Choroid plexus epithelial cell (primary cell): ENCODE measurements at places on chromosomes 1 and 21.

DNA sequence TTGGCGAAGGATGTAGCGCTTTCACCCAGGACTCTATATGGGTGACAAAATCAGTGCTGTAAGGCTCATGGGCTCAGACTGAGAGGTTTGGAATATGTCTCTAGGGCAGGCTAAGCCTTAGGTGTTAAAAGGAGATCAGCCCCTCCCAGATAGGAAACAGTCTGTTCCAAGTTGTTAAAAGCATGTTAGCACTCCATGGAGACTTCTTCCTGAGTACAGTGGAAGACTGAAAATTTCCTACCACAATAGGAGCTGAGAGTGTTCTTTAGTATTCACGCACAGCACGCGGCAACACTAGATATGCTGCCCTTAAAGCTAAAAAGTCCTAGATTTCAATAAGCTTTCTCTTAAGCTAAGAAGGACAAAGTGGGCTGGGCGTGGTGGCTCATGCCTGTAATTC is 122.1 kb downstream of the TRABD2B start:
- DNase-seq = no peak

- no peak for DNase-seq
Observed at GRCh38 chr1:2112280-2112701, 62.1 kb downstream of the PRKCZ start.

GRCh38 chr1:155254714-155255242 is 505 bp downstream of the ENTREP3 start:
- DNase-seq = no peak

GRCh38 chr1:23615423-23615822 is 56.1 kb upstream of the ID3 start:
- no peak for DNase-seq

DNA sequence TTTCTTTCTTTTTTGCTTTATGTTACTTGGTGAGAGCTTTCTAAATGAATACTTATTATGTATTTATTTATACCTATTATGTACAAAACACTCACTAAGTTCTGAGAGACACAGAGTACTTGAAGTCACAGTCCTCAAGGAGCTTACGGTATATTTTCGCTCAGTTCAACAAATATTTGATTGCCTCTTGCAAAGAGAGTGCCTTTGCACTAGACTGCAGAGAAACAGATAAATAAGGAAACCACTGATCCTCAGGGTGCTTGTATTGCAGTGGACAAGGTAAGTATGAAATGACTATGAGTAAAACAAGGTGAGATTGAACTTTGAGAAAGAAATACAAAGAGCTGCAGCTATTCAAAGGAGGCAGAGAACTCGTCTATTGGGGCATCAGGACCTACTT is 123.3 kb downstream of the C1orf21 start:
- DNase-seq = no peak

DNA sequence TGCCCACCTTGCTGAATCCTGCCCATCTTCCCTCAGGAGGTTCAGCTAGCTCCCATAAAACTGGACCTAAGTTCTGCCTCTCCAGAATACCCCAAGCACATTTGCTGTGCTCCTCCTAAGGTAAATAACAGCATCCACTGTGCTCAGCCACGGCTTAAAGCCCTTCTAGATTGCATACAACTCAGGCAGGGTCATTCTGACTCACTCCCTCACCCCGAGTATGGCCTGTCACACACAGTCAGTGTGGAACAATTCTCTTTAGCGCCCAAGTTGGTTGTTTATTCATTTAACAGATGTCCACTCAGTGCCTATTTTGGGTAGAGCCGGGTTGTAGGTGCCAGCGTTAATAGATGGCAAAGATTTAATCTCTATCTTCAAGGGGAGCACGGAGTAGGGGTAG is 147.5 kb upstream of the EDN2 start:
- DNase-seq = peak; percentile 47

DNA sequence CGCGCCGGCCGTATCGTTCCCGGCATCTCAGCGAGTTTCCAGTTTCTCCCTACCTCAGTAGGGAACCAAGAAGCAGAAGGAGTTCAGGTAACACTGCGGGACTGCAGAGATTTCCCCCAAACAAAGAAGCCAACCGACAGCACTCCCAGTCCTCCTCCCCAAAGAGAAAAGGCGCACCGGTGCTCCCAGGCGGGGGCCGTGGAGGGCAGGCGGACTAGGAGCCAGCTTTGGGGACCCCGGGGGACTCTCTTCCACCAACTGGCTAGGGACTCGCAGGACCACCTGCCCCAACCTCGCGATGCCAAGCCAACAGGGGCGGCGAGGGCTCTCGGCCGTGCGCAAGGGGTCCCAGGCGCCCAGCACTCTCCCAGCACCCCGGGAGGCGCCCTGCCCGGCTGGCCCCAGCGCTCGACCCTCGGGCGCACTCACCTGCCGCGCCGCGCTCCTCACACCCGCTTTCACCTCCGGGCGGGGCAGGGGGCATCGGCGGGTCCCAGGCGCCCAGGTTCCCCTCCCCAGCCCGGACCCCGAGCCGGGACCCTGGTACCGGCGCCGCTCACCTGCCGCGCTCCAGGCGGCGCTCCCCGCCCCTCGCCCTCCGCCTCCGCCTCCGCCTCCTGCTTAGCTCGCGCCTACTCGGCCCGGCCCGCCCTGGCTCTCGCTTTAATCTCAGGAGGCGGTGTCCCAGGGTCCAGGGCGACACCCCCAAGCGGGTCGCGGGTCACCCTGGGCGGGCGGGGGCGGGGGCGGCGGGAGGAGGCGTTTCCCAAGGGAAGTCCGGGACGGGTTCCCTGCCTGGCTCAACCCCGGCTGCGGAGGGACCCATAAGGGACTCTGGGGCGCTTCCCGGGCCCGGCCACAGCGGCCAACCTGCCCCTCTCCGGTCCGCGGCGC is at the start of gene TMPRSS2:
TMPRSS2 (minus strand) TSS at position 638 of the 894 bp plus-strand sequence. CDS start 10,025 bp downstream, outside the sequence.
- no peak for DNase-seq

- DNase-seq = no peak
Observed at GRCh38 chr1:24954631-24955030, 24.6 kb upstream of the RUNX3 start.

DNA sequence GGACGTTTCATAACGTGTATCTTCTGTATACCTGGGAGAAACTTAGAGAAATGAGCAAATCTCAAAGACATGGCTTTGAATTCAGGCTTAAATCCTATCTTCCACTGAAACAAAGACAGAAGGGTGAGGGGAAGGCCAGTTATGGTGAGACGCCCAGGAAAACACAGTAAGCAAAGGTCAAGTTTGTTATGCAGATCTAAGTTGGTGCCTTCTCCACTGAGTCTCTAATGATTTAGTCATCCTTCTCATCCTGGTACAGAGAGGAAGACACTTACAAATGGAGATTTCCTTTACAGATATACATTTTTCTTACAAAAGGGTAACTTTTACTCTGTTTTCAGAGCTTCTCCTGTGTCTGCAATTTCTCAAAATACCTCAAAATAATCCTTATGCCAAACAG is 64.4 kb downstream of the MAP3K7CL start:
- DNase-seq = peak; percentile 82

- DNase-seq = no peak
Observed at GRCh38 chr1:214146523-214146922, 134.4 kb upstream of the SMYD2 start.

DNA sequence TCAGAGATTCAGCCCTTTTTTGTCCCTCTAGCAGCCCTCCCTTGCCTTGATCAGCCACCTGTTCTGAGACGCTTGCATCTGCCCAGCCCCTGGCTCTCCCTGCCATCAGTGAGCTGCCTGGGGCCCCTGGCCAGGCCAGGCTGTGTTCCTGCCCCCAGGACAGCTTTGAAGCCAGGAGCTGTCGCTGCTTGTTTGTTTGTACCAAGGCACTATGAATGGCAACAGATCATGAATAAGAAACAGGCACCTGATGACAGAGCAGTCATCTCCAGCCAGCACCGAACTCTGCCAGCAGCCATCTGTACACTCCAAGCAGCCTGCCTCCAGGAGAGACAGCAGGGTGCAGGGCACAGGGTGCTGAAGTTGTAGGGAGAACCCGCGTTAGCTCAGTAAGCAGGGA is 8.1 kb upstream of the VWA5B1 start:
- no peak for DNase-seq

DNA sequence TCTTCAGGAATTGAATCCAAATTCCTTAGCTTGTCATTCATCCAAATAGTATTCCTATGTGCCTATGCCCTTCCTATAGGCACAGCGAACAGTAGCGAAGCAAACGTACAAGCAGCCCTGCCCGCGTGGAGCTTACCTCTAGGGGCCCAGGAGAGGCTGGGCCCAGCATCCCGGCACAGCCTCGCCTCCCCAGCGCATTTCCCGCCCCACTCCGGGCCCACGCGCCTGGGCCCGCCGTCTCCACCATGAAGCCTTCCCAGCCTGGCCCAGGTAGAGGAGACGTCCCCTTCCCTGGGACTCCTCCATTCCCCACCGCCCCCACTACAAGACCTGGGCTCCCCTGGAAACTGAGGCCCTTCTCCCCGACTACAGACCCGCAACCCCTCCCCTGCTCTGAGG is 245 bp upstream of the TMEM269 start:
- no peak for DNase-seq

GRCh38 chr1:50735443-50735842 is 224.6 kb downstream of the FAF1 start:
- peak; percentile 60 for DNase-seq

- DNase-seq = no peak
Observed at GRCh38 chr1:242146652-242147051, 147.8 kb upstream of the MAP1LC3C start.

- no peak for DNase-seq
Observed at GRCh38 chr1:243253211-243253925, 1.7 kb downstream of the CEP170 start.

DNA sequence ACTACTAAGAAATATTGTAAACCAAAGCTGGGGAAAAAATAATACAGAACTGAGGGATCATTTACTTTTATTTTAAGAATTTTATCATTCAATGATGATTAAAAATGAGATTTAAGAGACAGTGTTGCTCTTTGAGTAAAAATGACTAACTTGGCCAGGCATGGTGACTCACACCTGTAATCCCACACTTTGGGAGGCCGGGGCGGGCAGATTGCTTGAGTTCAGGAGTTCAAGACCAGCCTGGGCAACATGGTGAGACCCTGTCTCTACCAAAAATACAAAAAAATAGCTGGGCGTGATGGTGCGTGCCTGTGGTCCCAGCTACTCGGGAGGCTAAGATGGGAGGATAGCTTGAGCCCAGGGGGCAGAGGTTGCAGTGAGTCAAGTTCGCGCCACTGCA is 21.8 kb upstream of the PLEKHO1 start:
- no peak for DNase-seq

- DNase-seq = peak; percentile 66
Observed at GRCh38 chr1:156025876-156026275, 5.1 kb upstream of the SSR2 start.

- no peak for DNase-seq
Observed at GRCh38 chr1:245052258-245052657, 102.5 kb upstream of the KIF26B start.

DNA sequence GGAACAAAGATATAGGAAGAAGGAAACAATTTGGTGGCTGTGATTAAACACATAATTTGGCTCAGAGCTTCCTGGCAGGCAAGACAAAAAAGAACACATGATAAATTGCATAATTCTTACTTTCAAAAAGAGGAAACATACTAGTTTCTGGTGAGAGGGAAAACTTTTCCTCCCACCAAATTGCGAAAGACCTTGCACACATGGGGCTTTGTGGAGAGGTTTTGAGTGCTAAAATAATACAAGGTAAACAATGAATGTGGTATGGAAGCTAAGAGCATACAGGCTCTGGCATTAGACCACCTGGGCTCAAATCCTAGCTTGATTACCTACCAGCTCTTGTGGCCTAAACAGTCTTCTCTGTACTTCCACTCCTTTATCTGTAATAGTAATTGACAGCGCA is 140.2 kb upstream of the HOOK1 start:
- peak; percentile 66 for DNase-seq

- DNase-seq = no peak
Observed at GRCh38 chr21:34355570-34355969, 8.2 kb upstream of the KCNE2 start.

GRCh38 chr1:176954242-176954641 is 210.3 kb downstream of the ASTN1 start:
- DNase-seq = no peak

GRCh38 chr1:231699784-231700183 is 73.2 kb downstream of the DISC1 start:
- peak; percentile 61 for DNase-seq

- no peak for DNase-seq
Observed at GRCh38 chr21:37619464-37619974, 252.9 kb downstream of the DYRK1A start.

DNA sequence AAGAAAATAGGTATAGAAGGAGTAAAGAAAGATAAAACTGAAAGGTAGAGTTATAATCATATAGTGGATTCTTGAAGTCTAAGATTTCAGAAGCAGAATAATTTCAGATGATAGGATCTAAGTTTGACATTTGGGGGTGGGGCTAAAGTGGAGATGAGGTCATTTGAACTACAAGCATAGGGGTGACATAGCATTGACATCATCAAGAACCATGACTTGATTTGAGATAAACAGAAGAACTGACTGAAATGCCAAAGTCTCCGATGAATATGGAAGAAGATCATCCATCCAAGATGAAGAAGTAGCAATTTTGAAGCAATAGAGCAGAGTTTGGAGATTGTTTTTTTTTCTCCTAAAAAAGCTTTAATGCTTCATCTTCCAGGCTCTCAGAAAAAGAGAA is 122.3 kb downstream of the MACF1 start:
- peak; percentile 22 for DNase-seq

- DNase-seq = no peak
Observed at GRCh38 chr1:39268906-39269305, 64.4 kb downstream of the MACF1 start.

GRCh38 chr1:179754041-179754624 is 11.0 kb downstream of the FAM163A start:
- peak; percentile 69 for DNase-seq

GRCh38 chr1:41876576-41877445 is 41.9 kb downstream of the HIVEP3 start:
- DNase-seq = peak; percentile 58

- DNase-seq = no peak
Observed at GRCh38 chr1:230548357-230548756, 93.9 kb upstream of the COG2 start.

DNA sequence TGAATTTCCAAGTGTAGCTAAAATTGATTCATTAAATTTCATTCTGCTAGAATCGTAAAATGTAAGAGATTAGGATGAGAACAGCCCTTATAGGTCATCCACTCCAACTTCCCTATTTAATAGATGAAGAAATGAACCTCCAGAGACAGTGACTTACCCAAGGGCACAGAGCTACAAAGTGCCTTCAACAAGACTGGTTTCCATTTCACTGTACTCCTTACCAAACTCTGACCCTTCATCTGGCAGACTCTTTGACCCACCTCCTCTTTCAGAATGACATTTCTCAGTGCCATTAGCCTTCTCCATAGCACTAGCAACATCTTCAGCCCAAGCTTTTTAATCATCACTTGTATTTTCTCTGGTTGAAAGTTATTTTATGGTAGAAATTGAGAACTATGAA is 161.3 kb downstream of the NEK7 start:
- DNase-seq = no peak

GRCh38 chr1:165444897-165445370 is at the start of gene RXRG:
TSS of gene RXRG (minus strand) at chr1:165445126. CDS start at chr1:165444893, 233 bp downstream.
- no peak for DNase-seq

- DNase-seq = no peak
Observed at GRCh38 chr21:33418691-33419090, 15.5 kb downstream of the IFNGR2 start.
